ENCODE measurements at places on chromosomes 11 and 22.

DNA sequence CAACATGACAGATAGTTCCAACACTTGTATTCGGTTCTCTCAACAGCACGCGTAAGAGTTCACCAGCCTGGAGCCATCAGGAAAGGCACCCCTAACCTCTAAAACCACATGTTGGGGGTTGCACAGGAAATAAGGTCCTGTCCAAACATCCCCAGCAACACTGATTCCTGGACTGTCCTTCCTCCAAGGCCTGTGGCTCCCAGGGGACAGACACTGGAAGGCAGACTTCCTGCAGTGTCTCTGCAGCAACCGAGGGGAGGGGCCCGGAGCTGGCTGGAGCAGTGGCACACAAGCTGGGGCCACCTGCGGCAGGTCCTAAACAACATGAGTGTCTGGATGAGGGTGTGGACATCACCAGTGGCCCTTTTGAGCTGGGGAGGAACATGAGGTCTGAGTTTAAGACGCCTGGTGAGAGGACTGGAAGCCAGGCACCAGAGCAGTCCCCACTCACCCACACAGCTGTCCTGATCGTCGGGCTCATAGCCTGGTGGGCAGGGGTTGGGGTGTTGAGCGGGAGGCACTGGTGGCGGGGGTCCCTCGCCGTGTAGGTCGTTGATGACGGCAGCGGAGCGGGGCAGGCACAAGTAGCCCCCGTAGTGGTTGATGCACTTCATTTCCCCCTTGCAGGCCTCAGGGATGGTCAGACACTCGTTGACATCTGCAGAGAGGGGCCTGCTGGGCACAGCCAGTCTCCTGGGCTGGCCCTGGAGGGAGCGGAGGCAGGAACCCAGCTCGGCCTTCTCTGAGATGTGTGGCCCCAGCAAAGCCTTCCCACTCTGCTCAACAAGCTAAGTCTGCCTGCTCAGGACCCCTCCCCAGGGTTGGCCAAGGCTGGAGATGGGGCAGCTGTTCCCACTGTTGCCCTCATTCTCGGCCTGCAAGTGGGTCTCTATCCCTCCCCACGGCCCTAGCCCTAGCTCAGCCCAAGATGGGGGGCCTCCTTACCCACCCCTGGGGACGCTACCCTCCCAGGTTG, 1.6 kb downstream of the EFEMP2 start:
- DNase-seq, result no peak

DNA sequence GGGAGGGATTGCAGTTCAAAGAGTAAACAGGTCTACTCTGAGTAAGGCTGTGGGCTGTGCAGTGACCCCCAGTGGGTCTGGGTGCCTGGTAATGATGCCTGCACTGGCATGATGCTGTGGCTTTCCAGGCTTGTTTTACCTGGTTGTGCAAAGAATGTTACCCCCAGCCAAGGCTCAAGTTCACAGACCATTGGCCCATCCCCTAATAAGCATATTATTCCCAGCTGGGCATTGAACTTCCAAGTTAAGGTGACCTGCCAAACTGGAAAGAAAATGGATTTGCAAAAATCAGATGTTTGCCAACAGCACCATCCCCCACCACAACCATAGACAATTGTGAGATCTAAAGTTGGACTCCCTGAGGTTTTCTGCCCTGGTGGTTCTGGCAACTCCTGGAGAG, 7.9 kb upstream of the EHF start:
- no peak for DNase-seq

- DNase-seq, result no peak
Observed at GRCh38 chr11:123472236-123472935, 42.3 kb downstream of the GRAMD1B start.

- DNase-seq, result no peak
Observed at GRCh38 chr11:87035976-87036583, 1.7 kb upstream of the TMEM135 start.

DNA sequence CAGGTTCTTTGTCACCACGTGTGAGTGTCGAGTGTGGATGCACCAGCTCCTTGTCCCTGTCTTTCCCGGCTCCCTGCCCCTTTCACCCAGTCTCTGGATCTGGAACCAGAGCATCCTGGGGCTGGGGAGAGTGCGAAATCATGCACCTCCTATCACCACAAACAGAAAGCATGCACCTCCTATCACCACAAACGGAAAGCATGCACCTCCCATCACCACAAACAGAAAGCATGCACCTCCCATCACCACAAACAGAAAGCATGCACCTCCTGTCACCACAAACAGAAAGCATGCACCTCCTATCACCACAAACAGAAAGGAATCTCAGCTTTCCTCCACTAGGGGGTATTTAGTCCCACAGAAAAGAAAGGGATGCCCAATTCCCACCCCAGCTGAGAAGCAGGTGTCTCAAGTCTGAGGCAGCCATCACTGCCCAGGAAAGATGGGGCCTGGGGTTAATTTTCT, 5.9 kb upstream of the GLB1L3 start:
- DNase-seq, result no peak

GRCh38 chr11:12531681-12532080, 142.5 kb upstream of the TEAD1 start:
- DNase-seq, result no peak

GRCh38 chr22:28183078-28183860, 264.2 kb upstream of the PITPNB start:
- DNase-seq, result no peak

- DNase-seq, result no peak
Observed at GRCh38 chr11:69369945-69370344, 76.0 kb downstream of the MYEOV start.

DNA sequence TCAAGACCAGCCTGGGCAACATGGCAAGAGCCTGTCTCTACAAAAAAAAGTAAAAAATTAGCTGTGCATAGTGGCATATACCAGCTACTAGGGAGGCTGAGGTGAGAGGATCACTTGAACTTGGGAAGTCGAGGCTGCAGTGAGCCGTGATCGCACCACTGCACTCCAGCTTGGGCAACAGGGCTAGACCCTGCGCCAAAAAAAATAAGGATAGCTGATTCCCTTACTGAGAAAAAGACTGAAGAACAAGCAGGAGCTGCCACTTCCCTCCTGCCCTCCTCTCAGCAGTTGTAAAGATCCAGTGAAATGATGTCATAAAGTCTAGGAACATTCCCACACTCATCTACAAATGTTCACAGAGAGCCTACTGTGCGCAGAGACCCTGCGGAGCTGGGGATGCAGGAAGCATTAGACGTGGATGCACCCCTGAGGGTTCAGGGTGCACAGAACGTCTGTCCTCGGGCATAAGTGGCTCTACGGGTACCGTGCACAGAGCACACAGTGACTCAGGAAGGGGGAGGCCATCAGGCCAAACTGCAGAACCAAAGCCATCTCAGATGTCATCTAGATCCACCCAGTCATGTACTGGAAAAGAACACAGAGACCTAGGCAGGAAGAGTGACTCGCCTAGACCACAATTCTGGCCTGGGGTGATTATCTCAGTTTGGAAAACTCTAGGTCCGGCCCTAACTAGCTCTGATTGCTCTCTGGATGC, 11.7 kb downstream of the SEC14L2 start:
- DNase-seq, result no peak

DNA sequence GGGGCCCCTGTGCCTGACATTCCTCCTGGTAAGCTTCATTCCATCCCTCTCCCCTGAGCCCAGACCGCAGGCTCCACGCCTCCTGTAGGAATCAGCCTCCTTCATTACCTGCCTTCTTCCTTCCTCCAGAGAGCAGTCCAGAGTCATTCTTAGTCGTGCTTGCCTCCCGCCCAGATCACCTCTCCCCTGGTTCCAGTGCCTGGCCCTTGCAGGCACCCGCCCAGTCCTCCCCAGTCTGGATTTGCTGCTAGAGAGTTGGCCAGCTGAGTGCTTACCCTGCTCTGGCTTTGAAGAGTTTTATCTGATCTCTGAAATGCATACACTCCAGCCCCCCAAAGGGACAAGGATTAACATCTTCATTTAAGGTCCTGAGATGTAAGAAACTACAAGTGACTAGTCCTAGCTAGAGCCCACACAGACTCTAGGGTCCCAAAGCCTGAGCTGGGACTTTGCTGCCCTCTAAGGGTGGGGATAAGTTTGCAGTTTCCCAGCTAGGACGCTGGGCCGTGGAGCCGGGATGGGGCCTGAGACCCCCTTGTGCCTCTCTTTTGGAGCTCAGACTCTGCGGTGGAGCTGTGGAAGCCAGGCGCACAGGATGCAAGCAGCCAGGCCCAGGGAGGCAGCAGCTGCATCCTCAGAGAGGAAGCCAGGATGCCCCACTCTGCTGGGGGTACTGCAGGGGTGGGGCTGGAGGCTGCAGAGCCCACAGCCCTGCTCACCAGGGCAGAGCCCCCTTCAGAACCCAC, 1.6 kb downstream of the NR1H3 start:
- no peak for DNase-seq

GRCh38 chr11:128727796-128728431, 34.0 kb downstream of the FLI1 start:
- DNase-seq, result no peak

- no peak for DNase-seq
Observed at GRCh38 chr11:99020352-99021225, at the start of gene CNTN5. CNTN5 (plus strand) TSS chr11:99020949.

DNA sequence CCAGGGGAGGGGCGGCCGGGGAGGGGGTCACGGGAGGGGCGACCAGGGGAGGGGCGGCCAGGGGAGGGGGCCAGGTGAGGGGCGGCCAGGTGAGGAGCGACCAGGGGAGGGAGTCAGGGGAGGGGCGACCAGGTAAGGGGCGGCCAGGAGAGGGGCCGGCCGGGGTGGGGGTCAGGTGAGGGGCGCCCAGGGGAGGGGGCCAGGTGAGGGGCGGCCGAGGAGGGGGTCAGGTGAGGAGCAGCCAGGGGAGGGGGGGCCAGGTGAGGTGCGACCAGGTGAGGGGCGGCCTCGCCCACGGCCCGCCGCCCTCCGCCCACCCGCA, 355 bp downstream of the TESMIN start:
- DNase-seq, result no peak

GRCh38 chr22:44580176-44581095, 82.4 kb upstream of the RTL6 start:
- DNase-seq, result no peak

- no peak for DNase-seq
Observed at GRCh38 chr11:92675303-92675702, 294.1 kb upstream of the MTNR1B start.

- DNase-seq, result no peak
Observed at GRCh38 chr22:49350441-49351121, 477.1 kb downstream of the BRD1 start.

DNA sequence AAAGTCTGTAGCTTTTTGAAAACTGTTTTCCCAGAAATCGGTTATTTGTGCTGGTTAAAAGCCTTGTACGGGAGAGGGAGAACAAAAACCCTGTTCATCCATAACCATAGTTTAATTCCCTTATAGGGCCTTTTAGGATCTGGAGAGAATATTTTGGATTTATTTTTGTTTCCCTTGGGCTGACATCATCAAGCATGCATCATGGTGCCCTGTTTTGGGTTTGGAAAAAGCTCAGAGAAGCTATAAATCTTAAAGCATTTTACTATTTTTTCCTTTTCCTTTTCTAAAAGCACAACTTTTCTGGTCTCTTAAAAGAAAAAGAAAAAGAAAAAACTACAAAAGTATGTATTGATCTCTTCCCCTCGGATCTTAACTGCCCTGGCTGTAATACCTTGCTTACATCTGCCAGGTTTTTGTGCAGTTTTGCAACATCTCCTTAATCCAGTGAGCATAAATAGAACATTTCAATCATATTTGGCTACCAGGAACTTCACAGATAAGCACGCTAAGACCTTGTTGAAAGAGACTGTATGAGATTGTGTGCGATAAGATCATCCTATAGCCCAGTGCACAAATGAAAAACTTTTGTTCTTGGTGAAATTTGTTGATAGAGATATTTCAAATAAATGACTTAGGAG, 88.0 kb downstream of the ZBTB16 start:
- no peak for DNase-seq
